ENCODE measurements at places on chromosomes 2 and 18.
A peak's percentile ranks its signal among the peaks of the same experiment; 100 is the strongest.

- DNase-seq, result no peak
Measured at GRCh38 chr2:123040506-123040905, 984.6 kb upstream of the CNTNAP5 start.

GRCh38 chr18:48004577-48004976 is 74.1 kb upstream of the SMAD2 start:
- no peak for DNase-seq

- no peak for DNase-seq
Measured at GRCh38 chr2:75548036-75548573, 12.6 kb downstream of the EVA1A start.

DNA sequence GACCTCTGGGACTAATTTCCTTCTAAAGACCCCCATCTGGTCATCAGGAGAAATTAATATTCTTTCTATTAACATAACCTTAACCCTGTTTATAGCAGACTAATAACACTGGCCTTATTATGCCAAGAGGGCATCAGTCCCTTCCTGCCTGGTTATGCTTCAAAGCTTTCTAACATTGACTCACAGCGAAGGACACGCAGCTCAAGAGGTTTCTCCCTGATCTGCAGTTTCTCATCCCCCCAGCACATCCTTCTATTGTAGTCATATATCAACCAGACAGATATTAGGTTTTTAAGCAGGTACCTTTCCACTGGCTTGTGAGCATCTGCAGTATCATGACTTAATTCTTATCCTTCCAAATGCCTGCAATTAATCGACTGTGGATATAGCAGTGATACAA is 100.0 kb upstream of the CXCR4 start:
- no peak for DNase-seq

GRCh38 chr2:109525836-109526235 is 87.9 kb downstream of the SEPTIN10 start:
- DNase-seq, result no peak

DNA sequence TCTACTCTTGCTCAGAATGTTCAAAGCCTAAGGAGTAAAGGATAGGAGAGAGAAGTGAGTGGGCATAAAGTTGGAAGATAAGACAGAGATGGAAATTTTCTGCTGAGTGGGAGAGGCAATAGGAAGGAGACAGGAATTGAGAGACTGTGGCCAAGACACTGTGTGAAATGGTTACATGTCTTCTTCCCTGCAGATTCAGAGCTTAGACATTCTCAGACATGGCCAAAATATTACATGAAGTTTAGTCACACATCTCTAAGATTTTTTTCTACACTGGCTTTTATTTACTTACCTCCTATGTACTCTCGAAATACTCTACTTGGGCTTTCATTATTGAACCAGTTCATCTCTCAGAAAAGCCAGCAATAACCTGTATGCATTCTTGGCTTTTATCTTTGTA is 363.0 kb upstream of the FANCL start:
- DNase-seq, result no peak

DNA sequence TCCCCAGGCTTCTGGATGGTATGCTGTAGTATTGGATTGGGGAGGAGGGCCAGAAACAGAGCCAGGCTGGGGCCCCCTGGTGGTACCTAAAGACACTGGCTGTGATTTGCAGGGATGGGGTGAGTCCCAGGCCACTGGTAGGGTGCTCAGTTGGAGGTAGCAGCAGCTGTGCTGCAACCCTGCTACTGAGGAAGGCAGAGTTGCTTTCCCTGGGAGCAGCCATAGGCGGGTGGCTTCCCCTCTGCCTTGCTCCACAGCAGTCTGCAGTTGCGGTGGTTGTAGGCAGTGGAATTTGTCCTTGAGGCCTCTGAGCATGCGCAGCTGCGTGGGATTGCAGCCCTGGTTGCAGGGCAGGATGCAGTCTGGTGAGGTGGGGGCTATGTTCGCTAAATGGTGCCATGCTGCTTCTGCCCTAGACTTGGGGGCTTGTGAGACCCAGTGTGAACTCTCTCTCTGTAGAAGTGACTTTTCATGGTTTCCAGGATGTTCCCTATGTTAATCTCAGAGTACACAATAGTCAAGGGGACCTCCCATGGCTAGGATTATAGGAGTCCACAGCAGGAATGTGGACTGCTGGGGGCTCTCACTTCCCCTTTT is 443.5 kb downstream of the XIRP2 start:
- no peak for DNase-seq

- DNase-seq, result peak; percentile 14
Measured at GRCh38 chr2:236117861-236118269, 50.3 kb downstream of the GBX2 start.

DNA sequence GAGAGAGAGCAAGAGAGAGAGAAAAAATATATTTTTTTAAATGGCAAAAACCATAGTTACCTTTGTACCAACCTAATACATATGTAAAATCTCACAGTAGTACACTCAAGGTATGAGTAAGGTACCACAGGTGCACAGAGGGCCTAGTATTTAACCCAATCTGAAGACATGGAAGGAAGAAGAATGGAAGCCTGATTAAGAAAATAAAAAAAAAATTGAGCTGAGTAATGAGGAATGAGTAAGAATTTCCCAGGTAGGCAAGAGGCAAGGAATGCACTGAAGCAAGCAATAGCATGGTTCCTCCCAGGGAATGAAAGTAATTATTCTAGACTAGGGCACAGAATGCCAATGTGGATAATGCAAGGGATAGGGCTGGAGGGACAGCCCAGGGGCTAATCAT is 294.2 kb downstream of the FIGN start:
- no peak for DNase-seq

- DNase-seq, result no peak
Measured at GRCh38 chr2:86031151-86031550, 74.5 kb downstream of the POLR1A start.

DNA sequence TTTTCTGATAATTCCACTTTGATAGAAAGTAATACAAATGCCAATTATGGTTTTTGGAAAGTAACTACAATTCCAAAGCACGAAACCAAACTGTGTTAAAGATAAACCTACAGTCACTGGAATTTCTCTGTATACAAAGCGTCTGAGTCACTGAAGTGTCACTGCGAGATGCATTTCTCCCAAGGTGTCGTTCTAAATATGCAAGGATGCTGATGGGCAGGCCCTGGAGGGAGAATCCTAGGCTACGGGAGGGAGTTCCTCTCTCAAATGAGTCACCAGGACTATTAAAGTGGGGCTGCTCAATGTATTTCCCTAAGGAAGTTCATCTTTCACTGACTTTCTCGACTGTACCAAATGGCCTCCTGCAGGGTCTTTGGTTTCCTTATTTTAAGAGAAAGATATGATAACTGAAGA is 163.8 kb upstream of the STK17B start:
- no peak for DNase-seq

DNA sequence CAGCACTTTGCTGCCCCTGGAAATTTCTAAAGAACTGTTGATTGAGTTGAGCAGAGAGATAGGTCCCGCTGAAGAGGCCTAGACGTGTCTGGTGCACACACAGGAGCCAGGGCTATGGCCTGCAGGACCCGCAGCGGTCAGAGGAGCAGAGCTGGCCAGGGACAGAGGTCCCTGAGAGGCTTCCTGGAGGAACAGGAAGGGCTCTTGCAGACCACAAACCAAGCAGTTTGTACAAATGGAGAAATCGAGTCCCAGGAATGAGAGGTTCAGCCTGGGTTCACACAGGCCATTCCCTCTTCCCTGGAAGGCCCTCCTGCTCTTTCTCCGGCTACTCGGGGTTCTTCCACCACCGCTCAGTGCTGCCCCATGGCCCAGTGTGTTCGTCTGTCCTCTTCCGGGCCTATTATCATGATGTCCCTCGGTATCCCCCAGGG is 1.2 kb upstream of the BIN1 start:
- no peak for DNase-seq

DNA sequence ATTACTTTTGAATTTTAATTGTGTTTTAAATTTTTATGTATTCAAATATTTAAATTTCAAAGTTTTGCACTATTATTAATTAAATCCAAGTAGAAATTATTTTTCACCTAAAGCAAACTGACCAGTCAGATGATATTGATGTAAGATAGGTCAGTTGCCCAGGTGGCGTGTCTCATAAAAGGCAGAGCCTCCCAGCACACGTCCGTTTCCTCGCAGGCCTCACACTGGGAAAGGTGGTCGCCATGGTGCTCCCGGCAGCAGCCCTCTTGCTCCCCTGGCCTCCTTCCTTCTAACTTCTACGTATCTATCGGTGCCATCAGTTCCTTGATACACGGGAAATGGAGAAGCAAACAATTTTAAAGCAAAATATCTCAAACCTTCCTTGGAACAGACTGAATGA is 516.8 kb downstream of the GALR1 start:
- no peak for DNase-seq

DNA sequence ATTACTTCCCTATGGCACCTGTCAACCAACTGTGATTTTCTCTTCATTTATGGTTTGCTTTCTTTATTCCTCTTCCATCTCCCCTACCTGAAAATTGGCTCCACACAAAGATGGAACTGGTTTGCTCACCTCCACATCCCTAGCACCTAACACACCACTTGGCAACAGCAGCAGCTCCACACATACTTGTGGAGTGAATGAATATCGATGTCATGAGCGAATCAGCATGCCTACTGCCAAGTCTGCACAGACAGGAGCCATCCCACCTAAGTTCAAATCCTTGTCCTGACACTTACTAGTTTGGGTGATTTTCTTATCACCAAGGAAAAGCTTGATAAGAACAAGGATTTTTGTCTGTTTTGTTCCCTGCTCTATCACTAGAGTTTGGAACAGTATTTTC is 191.4 kb upstream of the TMEM200C start:
- DNase-seq, result no peak

DNA sequence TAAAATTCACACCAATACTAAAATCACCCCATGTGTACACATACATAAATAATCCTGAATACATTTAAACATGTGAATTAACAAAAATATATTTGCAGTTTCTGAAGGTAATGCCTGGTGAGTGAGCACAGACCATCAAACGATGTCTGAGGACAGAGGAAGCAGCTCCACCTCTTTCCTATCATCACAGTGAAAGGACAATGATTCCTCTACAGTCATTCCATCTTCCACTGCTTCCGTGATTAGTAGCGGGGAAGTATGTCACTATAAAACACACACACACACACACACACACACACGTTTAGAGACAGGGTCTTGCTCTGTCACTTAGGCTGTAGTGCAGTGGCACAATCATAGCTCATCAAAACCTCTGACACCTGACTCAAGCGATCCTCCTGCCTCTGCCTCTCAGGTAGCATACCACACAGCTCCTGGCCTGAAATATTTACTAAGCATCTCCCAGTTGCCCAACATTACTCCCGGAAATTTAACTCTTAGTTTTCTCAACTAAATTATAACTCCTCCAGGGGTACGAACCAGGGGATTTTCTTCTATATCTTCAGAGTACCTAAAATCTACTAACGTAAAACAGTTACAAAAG is 12.8 kb downstream of the FAM210A start:
- no peak for DNase-seq

DNA sequence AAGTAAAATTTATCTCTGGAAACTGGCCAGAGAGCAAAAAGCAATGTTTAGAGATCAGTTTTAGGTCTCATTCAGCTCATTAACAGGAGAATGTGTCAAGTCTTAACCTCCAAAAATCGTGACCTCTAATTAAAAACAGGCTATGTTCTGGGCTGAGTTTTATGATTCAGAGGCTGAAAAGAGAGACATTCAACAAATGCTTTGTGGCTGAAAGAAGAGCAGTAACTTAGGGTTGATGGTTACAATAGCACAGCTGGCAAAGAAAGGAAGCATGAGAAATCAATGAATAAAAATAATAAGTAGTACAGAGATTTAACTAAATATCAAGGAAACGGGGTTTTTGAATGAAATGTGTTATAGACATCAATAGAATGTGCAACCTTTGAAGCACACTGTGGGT is 13.1 kb downstream of the TGIF1 start:
- DNase-seq, result no peak

DNA sequence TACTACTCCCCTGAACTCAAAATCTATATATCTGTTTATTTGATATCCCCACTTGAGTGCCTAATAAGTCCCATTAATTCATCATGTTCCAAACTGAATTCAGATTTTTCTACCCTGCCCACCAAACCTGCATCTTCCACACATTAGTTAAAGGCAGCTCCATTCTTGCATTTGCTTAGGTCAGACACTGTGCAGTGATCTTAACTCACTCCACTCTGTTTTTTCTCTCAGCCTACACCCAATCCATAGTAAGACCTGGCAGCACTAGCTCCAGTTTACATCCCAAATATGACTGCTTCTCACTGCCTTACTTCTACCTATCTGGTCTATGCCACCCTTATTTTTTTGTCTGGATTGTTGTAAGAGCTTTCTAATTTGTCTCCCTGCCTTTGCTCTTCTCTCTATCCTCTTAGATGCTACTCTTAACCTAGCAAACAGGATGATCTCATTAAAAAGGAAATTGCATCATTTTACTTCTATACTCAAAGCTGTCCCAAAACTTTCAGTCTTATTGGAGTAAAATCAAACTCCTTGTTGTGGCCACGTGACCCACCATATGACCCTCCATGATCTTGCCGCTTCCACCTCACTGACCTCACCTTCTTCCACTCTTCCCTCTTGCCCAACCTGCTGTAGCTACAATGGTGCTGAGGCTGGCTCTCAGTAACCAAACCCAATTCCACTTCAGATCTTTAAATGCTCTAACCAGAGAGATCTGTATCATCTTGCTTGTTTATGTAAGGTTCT is 274.9 kb upstream of the FANCL start:
- no peak for DNase-seq

DNA sequence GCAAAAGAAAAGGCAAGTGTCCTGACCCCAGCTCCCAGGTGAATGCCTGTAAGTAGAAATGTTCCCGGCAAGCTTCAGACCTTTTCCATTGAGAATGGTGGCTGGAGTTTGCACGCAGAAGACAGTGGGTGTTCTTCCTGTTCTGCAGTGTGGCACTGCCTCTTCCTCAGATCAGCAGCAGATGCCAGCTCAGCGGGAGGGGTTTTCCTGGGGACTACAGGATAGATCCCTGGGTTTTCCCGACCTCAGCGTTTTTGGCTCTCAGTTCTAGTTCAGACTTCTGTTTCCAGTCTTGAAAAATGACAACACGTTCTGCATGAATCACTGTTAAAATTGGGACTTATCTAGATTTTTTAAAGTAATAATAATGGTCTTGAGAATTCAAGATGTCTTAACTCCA is 39.2 kb downstream of the GRHL1 start:
- DNase-seq, result no peak

- no peak for DNase-seq
Measured at GRCh38 chr2:47058003-47058931, 96.8 kb downstream of the STPG4 start.

GRCh38 chr18:28582724-28583123 is 405.8 kb upstream of the CDH2 start:
- DNase-seq, result no peak

GRCh38 chr2:112520234-112520783 is 22.0 kb upstream of the POLR1B start:
- no peak for DNase-seq

DNA sequence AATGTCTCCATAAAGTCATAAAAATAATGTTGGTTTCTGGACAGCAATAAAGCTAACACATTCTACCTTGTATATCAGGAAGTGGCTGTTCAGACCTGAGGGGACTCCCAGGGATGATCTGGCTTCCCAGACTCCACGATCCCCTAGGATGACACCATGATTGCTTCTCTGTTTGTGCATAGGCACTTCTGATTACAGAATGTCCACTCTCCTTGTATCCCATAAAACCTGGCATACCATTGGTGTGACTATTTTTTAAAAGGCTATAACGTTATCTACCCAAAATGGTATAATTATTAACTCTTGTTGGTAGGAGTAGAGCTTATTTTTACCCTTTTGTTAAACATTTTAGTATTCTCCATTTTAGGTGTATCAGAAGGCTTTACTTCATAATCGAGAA is 57.1 kb downstream of the PTH2R start:
- no peak for DNase-seq

- no peak for DNase-seq
Measured at GRCh38 chr2:26980971-26981370, 10.5 kb downstream of the MAPRE3 start.

GRCh38 chr2:32064713-32065112 is 1.4 kb downstream of the SPAST start:
- DNase-seq, result no peak
